ENCODE measurements at places on chromosomes 5 and 9. TPM values are rescaled to one million over a fixed set of nuclear protein-coding genes. Genes with fewer than 3 reads are reported as not detected.

The OBP2B gene
- total RNA-seq = not detected

The NUTM2G gene
- total RNA-seq = not detected

DNA sequence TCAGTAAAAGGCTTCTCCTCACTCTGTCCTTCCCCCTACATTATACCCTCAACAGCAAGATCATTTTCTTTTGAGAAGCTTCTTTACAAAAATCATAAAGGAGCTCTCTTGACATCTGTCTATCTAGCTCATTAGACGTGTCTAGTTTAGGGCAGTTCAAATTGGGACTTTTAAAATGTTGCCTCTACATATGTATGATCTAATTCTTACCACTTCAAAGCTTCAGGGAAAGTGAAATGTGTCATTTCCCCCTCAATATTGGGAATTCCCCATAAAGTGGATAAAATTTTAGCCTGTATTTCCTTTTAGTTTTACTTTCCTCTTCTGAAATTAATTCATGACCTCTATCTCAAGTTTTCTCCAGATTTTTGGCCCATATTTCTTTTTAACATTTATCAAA lies 323.7 kb downstream of the ARRDC3 start:
- DNase-seq = no peak

DNA sequence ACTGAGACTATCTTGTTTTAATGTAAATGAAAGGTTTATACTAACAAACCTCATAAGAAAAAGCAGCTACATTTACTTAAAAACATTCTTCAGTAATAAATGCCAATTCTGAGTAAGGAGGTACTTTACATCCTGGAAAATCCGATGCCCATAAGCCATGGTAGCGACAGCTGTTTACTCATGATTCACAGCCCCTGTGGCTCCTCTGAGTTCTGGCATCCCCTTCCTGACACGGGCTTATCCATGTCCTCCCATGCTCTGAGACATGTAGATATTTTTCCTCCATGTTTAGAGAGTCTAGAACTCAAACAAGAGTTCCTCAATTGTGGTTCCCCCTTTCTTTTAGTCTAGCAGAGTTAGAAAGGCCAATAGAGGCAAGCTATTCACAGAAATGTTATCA lies 63.1 kb upstream of the DEPDC1B start:
- no peak for DNase-seq

Measured in mesenteric fat pad (tissue), 1 donor.